ENCODE measurements at places on chromosomes 4 and X. TPM values are rescaled to one million over a fixed set of nuclear protein-coding genes. Genes with fewer than 3 reads are reported as not detected.

DNA sequence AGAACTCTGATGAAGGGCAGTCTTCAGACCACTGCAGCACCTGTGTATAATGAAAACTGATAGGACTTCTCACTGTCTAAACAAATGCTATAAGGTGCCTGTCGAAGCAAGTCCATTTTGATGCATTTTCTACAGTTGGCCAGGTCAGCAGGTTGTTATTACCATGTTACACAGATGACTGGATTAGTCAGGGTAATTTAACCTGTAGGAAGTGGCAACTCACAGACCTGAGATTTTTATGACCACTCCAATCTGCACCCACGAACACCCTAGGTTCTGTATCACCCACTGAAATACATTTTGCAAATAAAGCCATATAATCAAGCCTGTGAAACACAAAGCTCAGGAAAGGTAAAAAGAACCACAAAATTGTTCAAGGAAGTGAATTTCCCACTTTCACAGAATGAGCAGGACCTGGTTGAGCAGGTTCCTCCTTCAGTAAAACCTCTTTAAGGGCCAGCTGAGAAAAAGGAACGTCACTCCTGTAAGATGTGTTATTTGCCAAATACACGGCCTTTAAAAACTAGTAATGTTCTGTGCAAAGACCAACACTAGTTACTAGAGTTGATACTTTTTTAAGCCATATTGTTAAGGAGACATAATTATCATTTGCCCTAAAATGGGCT, 12.7 kb downstream of the MAML3 start:
- DNase-seq = no peak
- no peaks in the 10 kb centered on the region for H3K27me3 ChIP-seq
- H3K36me3 ChIP-seq = no peaks in the 10 kb centered on the region
- no peak overlapping the region for H3K4me3 ChIP-seq
- H3K4me1 ChIP-seq = peaks cover 60% of the 10 kb centered on the region

GRCh38 chr4:1227816-1228215, 21.1 kb downstream of the CTBP1 start:
- DNase-seq = no peak
- H3K4me1 ChIP-seq = no peaks in the 10 kb centered on the region
- H3K36me3 ChIP-seq = 0 out of 2 replicates have a peak, but pooled peaks cover 8% of the 10 kb centered on the region

DNA sequence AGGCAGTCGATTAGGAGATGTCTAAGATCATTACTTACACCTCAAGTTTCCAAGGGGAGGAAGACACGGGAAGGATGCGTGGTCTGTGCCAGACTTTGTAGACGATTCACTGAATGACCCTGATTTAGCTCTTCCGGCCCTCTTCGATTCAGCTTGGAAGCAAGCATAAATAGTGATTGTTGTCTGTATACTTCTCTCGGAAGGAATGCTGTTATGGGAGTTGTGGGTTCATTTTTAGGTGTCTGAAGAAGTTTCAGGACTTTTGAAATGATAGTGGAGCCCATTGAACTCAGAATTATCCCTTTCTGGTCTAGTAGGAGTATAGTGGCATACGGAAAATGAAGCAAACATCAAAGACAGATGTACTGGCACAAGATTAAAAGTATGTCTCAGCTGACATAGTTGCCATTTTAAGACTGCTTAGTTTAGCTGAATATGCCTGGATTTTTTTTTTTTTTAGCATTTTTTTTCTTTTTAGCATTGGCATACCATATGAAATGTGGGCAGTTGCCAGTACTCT, 1.0 kb upstream of the ANKRD17 start:
- H3K4me1 ChIP-seq = peaks cover 22% of the 10 kb centered on the region
- peak overlapping the region; percentile 94 for H3K27ac ChIP-seq
- no peaks in the 10 kb centered on the region for H3K27me3 ChIP-seq
- H3K4me3 ChIP-seq = peak overlapping the region; percentile 82

- peaks cover 10% of the 10 kb centered on the region for H3K4me1 ChIP-seq
- H3K27ac ChIP-seq = no peak overlapping the region
- DNase-seq = no peak
Observed at GRCh38 chr4:107856901-107857300, 32.2 kb downstream of the SGMS2 start.

DNA sequence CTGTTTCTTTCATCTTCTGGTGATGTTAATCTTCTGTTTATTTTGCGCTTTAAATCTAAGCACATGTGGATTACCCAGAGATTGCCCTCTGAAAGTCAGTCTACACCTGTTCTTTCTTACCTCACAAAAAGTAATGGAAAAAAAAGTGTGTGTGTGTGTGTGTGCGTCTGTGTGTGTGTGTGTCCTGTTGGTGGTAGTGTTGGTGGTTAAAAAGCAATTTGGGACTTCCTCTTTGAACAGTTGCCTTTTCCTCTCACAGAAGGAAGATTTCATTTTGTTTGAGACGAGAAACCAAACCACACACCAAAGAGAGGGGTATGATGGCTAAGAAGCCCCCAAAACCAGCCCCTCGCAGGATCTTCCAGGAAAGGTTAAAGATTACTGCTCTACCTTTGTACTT, at the start of gene STAP1:
Gene STAP1, plus strand, starts transcription at position 235 of the 400 bp plus-strand sequence. Its CDS starts 83 bp downstream, at position 318.
- H3K27me3 ChIP-seq = no peaks in the 10 kb centered on the region
- H3K4me1 ChIP-seq = no peaks in the 10 kb centered on the region
- H3K27ac ChIP-seq = no peak within 1 kb of the TSS
- H3K4me3 ChIP-seq = no peak within 1 kb of the TSS

DNA sequence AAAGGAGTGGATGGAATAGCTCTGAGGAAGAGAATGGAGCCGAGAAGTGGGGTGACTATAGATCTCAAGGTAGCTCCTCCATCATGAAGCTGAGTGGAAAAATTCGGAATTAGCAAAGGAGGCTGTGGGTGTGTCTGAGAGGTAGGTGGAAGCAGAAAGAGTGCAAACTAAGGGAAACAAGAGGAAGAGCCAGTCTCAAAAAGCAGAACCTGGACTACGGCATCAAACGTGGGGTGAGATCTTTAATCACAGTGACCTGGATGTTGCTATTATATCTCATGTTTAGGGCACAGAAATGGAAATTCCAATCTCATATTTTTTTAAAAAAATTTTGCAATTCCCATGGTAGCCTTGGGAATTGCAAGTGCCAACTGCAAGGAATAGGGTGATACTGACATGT, 162.5 kb upstream of the RASGEF1B start:
- DNase-seq = no peak
- H3K4me3 ChIP-seq = no peak overlapping the region
- H3K27me3 ChIP-seq = no peaks in the 10 kb centered on the region
- H3K27ac ChIP-seq = no peak overlapping the region

DNA sequence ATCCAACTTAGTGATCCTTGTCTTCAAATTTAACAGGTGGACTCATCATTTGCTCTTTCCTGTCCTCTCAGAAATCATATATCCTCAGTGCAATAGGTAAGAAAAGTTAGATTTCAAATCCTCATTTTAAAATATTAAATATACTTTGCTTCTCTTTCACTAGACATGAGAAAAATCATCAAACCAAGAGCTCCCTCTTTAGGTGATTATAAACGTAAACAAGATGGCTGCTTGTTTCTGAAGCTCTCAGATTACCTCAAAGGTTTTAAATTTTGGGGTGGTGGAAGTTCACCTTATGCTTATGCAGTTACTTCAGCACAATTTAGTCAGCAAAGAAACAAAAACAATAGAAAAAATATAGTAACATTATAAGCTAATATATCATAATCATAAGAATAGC, 27.3 kb downstream of the CSN3 start:
- no peaks in the 10 kb centered on the region for H3K27me3 ChIP-seq
- no peaks in the 10 kb centered on the region for H3K4me1 ChIP-seq
- no peaks in the 10 kb centered on the region for H3K36me3 ChIP-seq

DNA sequence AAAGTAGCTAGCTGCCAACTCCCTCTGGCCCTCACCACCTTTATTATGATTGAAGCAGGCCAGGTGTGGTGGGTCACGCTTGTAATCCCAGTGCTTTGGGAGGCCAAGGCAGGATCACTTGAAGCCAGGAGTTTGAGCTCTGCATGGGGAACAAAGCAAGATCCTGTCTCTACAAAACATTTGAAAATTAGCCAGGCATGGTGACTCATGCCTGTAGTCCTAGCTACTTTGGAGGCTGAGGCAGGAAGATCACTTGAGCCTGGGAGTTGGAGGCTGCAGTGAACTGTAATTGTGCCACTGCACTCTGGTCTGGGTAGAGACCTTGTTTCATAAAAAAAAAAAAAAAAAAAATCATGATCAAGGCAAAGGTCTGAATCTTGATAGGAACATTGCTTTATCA, 467.0 kb upstream of the DIPK2B start:
- no peaks in the 10 kb centered on the region for H3K36me3 ChIP-seq
- H3K27ac ChIP-seq = no peak overlapping the region
- H3K4me3 ChIP-seq = no peak overlapping the region

DNA sequence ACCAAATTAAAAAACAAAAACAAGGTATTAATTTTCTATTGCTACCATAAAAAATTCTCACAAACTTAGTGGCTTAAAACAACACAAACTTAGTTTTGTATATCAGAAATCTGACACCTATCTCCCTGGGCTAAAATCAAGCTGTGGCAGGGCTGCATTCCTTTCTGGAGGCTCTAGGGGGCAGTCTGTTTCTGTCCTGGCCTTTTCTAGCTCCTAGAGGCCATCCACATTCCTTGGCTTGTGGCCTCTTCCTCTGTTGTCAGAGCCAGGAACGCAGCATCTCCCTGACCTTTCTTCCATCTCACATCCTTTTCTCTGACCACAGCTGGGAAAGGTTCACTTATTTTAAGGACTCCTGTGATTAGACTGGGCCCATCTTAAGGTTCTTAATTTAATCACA, 38.9 kb upstream of the TLR2 start:
- no peak overlapping the region for H3K27ac ChIP-seq
- no peaks in the 10 kb centered on the region for H3K36me3 ChIP-seq
- no peak overlapping the region for H3K4me3 ChIP-seq

Gene NPNT
- 0.48 TPM for total RNA-seq

Data from PC-9 (cell line).